RPMI7951 (cell line): ENCODE measurements at places on chromosomes 7 and 10. TPM values are rescaled to one million over a fixed set of nuclear protein-coding genes. Genes with fewer than 3 reads are reported as not detected.

DNA sequence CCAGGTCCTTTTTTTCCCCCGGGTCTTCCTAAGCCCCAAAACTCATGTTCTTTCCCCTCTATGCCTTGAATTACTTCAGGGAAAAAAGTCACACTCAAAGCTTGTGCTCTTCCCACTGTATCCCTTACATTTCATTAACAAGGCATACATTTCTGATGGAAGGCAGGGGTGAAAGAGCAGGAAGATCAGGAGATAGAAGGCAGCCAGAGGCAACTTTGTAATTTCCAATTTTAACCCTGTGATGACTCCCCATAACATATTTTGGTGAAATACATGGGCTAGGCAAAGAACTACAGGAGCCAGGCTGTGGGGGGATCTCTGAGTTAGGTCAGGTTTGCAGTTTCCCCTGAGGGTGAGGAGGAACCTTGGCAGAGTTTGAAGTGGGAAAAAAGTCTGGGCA lies 635.0 kb downstream of the LRMDA start:
- no peak for DNase-seq

GRCh38 chr7:80677629-80678028 lies 39.2 kb downstream of the CD36 start:
- no peak for DNase-seq

DNA sequence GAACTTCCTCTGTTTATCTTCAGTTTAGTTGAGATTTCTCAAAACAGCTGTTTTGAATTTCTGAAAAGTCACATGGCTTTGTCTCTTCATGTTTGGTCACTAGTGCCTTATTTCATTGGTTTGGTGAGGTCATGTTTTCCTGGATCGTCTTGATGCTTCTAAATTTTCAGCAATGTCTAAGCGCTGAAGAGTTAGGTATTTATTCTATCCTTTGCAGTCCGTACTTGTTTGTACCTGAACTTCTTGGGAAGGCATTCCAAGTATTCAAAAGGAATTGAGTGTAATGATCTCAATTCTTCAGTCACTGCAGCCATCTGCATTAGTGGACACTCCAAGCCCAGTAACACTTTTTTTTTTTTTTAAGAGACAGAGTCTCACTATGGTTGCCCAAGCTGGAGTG lies 67.7 kb downstream of the HERC4 start:
- DNase-seq = no peak

DNA sequence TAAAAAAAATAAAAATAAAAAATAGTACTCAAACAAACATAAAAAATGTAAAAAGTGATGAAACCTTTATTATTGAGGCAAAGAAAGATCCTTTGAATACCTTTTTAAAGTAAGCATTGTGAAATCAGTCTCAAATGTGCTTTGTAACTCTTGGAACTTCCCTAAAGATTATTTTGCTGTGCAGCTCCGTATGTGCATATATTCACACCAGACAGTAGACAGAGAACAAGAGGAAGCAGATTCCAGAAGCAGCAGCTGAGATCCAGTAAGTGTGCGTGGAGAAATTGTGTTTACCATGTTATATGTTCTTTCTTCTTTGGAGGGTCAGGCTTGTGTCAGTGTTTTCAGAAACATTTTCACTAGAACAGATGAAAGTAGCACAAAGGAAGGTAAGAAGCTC lies 324.9 kb downstream of the AGMO start:
- DNase-seq = no peak

GRCh38 chr7:105493923-105494315 lies 28.2 kb downstream of the PUS7 start:
- DNase-seq = no peak

GRCh38 chr10:121457729-121458128 lies 140.5 kb downstream of the FGFR2 start:
- no peak for DNase-seq

GRCh38 chr7:80929619-80930018 lies 10.8 kb upstream of the SEMA3C start:
- DNase-seq = peak; percentile 83

DNA sequence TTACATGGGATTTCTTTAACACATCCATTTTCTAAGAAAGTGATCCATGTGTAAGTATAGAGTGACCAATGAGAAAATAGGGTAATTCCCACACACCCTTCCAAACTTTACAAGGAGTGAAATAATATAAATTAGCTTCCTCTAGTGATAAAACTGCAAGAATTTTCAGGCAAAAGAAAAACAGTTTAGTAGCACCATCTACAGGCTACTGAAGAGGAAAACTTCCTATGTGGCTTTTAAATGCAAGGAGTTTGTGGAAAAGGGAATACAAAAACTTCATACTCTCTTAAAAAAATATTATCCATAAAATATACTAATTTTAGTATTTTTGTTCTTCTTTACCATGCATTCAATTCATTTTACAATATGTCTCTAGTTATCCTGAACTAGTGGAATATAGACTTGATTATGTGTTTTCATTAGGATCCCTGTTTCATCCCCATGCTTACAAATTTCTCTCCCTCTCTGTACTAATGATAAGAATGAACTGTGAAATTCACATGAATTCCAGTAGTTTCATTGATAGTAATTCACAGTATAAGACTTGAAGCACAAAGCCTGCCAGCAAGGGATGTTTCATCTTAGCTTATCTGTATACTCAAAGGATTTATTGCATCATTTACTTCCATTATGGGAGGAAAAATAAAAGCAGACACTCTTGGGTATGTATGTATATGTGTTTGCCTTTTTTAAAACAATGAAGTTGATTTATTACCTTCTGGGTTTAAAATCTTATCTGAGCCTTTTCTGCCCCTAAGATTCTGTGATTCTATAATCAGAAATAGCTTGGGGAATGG lies 442.9 kb downstream of the AUTS2 start:
- DNase-seq = no peak

Gene POLR2J2
- 1.1 TPM in 2 replicates for total RNA-seq
